ENCODE measurements at places on chromosomes 6 and 20. TPM values are rescaled to one million over a fixed set of nuclear protein-coding genes. Genes with fewer than 3 reads are reported as not detected.

CCDC170 gene
- total RNA-seq: not detected

VGLL2 gene
- not detected for total RNA-seq

CCN5 gene
- not detected for total RNA-seq

PBOV1 gene
- total RNA-seq: not detected

DDX27 gene
- total RNA-seq: 34.5 TPM

SPTLC3 gene
- total RNA-seq: not detected

HCK gene
- total RNA-seq: 16.9 TPM

ID4 gene
- not detected for total RNA-seq
